CMK (cell line): ENCODE measurements at places on chromosomes 4 and X.

GRCh38 chr4:87019898-87020297 is 85.1 kb downstream of the AFF1 start:
- DNase-seq: no peak

GRCh38 chrX:31629195-31629594 is 557.4 kb upstream of the FTHL17 start:
- DNase-seq: no peak

DNA sequence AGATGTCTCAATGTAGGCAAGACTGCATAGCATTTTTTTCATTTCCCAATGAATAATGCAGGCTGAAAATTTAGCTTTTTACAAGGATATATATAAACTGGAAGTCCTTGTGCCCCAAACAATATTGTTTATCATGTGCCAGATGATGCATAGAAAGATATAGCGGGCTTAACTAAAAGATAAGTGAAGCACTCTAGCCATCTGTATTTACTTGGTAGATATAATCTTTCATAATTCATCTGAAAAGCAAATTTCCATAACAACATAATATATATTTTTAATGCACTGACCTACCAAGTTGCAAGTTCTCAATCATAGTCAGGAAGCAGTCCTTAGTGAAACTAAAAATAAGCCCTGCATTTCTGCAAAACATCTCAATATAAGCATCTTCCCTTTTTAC is 653.3 kb downstream of the NLGN4X start:
- no peak for DNase-seq

DNA sequence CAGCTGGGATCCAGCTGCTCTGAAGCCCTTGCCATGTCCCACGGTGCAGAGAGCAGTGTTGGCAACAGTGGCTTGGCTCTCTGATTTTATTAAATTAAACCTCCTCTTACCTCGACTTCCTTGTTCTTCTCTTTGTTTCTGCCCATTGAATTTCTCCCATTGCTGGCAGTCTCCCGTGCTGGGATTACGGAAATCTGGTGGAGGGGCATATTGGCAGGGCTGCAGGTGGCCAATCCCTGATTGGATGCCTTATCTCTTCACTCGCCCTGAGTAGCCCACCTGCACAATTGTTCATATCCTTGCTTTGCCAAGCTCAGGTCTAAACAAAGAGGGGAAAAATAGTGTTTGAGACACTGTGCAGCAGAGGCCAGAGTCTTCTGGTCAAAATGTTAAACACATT is 493.9 kb downstream of the TMA16 start:
- no peak for DNase-seq

DNA sequence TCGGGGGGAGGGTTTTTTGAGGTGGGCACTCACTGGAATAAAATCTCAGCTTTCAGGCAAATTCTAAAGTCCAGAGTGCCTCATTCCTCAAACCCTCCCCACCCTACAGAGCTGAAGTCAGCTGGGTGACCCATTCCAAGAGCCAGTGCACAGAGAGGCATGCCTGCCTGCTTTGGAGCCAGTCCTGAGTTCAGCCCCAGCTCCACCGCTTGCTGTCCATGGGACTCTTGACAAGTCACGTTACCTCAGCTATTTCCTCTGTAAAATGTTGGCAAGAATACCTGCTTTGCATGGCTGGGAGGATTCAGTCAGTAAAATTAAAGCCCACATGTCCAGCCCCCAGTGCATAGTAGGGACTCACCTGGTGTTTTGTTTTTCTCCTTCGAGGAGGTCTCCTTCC is 125.9 kb upstream of the PJA1 start:
- no peak for DNase-seq

DNA sequence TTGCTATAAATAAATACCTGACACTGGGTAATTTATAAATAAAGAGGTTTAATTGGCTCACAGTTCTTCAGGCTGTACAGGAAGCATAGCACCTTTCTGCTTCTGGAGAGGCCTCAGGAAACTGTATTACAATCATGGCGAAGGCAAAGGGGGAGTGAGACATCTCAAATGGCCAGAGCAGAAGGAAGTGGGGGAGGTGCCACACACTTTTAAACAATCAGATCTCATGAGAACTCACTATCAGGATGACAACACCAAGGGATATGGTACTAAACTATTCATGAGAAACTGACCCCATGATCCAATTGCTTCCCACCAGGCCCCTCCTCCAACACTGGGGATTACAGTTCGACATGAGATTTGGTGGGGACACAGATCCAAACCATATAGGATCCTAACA is 11.7 kb upstream of the TCEAL9 start:
- DNase-seq: no peak

DNA sequence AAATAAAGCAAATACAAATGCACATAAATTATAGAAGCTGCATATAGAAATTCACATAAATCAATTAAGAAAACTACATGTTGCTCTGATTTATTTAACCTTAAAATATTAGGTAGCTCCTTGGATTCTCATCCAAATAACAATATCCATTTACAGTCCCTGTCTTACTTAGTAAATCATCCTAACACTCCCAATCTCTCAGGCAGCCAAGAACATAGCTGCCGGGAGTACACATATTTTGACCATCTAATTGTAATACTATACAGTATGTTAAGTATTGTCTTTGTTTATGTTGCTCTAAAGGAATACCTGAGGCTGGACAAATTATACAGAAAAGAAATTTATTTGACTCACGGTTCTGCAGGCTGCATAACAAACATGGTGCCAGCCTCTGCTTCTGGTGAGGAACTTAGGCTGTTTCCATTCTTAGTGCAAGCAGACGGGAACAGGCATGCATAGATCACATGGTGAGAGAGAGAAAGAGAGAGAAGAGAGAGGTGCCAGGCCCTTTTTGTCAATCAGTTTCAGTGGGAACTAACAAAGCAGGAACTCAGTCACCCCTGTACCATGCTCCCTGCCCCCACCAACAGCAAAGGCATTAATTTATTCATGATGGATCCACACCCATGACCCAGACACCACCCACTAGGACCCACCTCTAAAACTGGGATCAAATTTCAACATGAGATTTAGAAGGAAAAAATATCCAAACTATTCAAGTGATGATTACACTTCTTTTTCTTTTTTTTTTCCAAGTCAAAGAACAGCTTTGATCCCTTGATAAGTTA is 614.8 kb upstream of the TECRL start:
- peak; percentile 18 for DNase-seq
